ENCODE measurements at places on chromosomes 12 and 14.

GRCh38 chr14:65415613-65416012 lies 3.1 kb downstream of the FUT8 start:
- no peak for DNase-seq

GRCh38 chr12:105455261-105455660 lies 124.8 kb downstream of the C12orf75 start:
- no peak for DNase-seq

- DNase-seq, result no peak
Observed at GRCh38 chr14:36212577-36212976, 36.1 kb upstream of the PTCSC3 start.

DNA sequence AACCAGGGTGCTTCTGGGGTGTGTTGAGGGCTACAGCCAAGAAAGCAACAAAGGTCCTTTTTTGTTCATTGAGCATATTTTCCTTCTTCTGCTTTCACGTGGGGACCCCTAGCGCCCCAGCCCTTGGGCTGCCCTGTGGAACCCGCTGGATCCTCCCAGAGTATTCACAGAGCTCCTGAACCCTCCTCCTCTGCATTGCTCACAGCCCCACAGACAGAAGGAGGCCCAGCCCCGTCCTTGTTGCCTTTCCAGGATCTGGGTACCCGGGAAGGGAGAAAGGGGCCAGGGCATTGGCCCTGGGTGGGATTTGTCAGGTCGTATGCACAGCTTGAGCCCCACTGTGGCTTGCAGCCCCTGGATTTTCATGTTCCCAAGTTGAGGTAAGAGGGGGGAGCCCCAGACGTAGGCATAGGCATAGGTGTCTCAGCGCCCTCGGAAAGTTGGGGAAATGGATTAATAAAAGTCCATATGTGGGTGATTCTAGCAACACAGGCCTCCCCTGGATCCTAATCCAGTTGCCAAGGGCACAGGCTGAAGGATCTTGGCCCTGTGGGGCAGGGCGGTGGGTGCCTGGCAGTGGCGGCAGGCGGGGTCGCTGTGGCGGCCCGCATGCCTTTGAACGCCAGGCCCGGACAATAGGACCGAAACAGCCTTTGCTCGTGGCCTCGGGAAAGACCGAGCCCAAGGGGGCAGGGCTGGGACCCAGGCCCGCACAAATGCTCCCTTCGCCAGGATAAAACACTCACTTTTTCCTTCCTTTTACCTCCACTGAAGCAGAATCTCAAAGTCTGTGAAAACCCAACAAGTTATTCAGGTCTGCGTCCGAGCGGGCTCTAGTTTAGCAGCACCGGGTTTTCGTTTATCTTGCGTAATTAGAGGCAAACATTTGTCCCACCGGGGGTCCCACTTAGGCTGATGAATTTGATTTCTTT lies 3.0 kb upstream of the HOXC10 start:
- DNase-seq, result no peak

DNA sequence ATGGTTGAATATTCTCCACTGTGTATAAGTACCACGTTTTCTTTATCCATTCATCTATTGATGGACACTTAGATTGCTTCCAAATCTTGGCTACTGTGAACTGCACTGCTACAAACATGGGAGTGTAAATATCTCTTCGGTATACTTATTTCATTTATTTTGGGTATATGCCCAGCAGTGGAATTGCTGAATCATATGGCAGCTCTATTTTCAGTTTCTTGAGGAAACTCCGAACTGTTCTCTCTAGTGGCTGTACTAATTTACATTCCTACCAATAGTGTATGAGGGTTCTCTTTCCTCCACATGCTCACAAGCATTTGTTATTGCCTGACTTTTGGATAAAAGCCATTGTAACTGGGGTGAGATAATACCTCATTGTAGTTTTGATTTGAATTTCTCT lies 623.1 kb upstream of the LRFN5 start:
- no peak for DNase-seq

All from T-helper 9 cell (primary cell).